ENCODE measurements at places on chromosomes 2 and 18. TPM values are rescaled to one million over a fixed set of nuclear protein-coding genes. Genes with fewer than 3 reads are reported as not detected.

The RNF125 gene
- 0.92 TPM for total RNA-seq

GRCh38 chr2:37917281-37918228 lies 7.5 kb upstream of the RMDN2 start:
- no peak for DNase-seq

- peak; percentile 76 for DNase-seq
Observed at GRCh38 chr2:85728883-85729824, 24.6 kb upstream of the ATOH8 start.

- DNase-seq = no peak
Observed at GRCh38 chr18:41798879-41799278, 156.2 kb upstream of the PIK3C3 start.

The ST8SIA3 gene
- not detected for total RNA-seq

DNA sequence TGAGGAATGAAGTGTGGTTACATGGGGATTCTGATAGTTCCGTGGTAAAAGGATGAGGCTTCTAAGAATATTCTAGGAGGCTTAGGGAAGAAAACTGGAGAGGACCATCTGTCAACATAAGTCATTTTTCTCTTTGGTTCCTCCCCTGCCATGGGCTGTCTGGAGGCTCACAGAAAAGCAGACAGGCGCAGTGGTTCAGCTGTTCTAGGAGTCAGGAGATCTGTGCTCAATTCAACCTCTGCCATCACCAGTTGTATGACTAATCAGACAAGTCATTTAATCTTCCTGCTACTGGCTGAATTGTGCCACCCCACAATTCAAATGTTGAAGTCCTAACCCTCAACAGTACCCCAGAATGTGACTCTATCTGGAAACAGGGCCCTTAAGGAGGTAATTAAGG lies 36.4 kb downstream of the ADAM17 start:
- no peak for DNase-seq

The TMEM150A gene
- 14.6 TPM for total RNA-seq

GRCh38 chr2:126809340-126809739 lies 89.3 kb upstream of the TEX51 start:
- no peak for DNase-seq

The GLB1L gene
- 9.5 TPM for total RNA-seq

- no peak for DNase-seq
Observed at GRCh38 chr2:200177971-200178911, 128.3 kb upstream of the SPATS2L start.

Measured in endothelial cell of umbilical vein (primary cell).